Non-pigmented ciliary epithelial cell (primary cell): ENCODE measurements at places on chromosomes 4 and X.

GRCh38 chr4:35166466-35166865 lies 1077.8 kb downstream of the ARAP2 start:
- no peak for DNase-seq

- DNase-seq, result no peak
Measured at GRCh38 chr4:184032091-184032490, 127.0 kb downstream of the STOX2 start.

DNA sequence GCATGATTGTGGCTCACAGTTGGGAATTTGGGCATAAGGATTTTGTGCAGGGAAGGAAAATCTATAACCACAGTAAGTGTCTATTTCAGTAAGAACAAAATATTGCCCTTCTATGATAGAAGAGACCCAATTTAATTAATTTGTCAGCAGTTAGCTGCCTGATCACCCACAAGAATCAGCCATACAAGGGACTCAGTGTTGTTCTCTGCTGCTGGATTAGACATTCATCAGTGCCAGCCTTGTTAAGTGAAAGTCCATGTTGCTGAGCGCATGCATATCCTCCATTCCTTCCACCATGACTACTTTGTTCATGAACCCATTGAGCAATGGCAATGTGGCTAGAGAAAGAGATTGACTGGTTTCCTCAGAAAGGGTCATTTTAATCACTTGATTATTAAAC lies 125.3 kb upstream of the PDHA2 start:
- DNase-seq, result no peak

- no peak for DNase-seq
Measured at GRCh38 chr4:66613591-66613990, 931.7 kb downstream of the CENPC start.
